ENCODE measurements at places on chromosomes 11 and 22.

DNA sequence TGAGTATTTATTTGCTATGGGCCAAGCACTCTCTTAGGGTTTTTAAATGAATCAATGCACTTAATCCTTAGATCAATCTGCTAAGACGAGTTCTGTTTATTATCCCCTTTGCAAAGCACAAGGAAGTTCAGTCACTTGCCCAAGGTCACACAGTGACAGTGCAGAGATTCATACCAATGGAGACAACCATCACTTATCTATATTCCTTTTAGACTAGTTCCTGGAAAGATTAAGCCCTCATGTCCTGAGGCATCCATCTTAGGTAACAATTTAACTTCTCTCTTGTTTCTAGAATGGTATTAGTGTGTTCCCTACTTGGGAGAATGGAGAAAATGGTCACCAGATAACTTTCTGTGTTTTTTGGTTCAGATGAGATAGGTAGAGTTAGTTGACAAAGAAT, 28.3 kb downstream of the NF2 start:
- DNase-seq, result no peak

DNA sequence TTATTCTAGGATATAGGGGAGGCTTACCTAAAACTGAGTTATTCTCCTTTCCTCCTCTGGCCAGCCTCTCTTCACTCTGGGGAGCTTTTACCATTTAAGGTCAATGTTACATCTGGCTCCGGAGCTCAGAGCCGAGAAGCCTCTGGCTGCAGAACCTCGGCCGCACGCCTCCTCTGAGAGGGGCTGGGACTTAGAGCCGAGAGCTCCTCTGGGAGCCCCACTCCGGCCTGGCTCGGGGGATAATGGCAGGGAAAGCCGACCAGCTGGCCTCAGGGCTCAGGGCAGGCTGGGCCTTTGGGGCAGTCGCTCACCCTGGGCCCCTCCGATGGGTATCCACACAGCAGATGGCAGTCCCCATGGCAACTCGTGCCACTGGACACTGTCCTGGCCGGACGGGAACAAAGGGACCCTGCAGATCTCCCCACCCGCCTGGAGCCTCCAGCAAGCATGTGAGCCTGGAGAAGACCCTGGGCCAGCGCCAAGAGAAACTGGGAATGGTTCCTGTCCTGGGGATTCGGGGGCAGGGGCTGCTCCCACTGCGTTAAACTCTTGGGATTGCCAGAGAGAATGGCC, at the start of gene IRAG1:
Gene IRAG1 (minus strand): TSS at position 247 of the 573 bp plus-strand sequence. CDS start 153 bp downstream, at position 94.
- no peak for DNase-seq

DNA sequence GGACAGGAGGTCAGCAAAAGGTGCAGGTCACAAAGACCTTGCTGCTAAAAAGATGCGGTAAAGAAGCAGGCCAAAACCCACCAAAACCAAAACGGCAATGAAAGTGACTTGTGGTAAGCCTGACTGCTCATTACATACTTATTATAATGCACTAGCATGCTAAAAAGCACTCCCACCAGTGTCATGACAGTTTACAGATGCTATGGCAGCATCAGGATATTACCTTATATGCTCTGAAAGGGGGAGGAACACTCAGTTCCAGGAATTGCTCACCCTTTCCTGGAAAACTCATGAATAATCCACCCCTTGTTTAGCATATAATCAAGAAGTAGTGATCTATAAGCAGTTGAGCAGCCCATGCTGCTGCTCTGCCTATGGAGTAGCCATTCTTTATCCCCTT, 45.2 kb upstream of the SLC5A12 start:
- DNase-seq, result no peak

DNA sequence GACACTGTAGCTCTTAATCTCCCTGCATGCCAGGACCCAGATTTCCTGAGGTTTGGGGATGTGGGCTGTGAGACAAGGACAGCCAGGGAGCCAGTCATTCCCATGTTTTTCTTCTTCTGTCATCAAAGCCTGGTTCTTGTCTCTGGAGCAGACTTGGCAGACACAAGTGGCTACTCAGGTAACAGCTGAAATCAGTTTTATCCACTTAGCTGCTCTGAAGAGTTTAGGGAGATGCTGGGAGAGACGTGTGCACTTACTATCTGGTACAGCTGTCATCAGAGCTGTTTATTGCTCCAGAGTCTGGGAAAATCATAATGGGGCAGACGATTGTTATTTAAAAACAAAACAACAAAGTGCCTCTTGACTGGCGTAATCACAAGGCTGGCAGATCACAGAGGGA, 56.6 kb downstream of the CSNK2A3 start:
- DNase-seq, result no peak

GRCh38 chr11:95228081-95228749, 2.8 kb downstream of the SESN3 start:
- peak; percentile 38 for DNase-seq

GRCh38 chr11:66326261-66327111, 9.6 kb upstream of the CD248 start:
- no peak for DNase-seq

GRCh38 chr11:27719546-27719925, 19.3 kb upstream of the BDNF start:
- DNase-seq, result no peak

- no peak for DNase-seq
Measured at GRCh38 chr22:27868732-27869282, 50.2 kb downstream of the PITPNB start.

DNA sequence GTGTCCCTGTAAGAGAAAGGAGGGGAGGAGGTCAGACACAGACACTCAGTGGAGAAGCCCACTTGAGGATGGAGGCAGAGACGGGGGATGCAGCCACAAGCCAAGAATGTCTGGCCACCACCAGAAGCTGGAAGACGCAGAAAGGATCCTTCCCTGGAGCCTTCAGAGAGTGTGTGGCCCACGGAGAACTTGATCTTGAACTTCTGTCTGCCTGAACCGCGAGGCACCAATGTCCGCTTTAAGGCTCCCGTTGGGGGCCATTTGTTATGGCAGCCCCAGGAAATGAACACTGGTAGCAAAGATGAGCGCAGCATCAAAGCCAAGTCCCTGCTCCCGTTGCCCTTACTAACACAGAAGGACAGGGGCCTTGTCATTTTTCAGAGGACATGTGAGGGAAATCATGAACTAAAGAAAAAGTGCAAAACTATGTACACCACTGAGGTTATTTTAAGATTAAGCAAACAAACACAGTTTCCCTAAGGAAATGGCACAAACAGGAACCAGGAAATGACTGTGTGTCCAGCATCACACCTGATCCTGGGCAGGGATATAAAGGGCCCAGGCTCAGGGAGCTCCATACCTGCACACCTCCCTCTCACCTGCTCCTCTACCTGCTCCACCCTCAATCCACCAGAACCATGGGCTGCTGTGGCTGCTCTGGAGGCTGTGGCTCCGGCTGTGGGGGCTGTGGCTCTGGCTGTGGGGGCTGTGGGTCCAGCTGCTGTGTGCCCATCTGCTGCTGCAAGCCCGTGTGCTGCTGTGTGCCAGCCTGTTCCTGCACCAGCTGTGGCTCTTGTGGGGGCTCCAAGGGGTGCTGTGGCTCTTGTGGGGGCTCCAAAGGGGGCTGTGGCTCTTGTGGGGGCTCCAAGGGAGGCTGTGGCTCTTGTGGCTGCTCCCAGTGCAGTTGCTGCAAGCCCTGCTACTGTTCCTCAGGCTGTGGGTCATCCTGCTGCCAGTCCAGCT, at the start of gene KRTAP5-6:
Gene KRTAP5-6 (plus strand): TSS at position 588 of the 963 bp plus-strand sequence. CDS start 51 bp downstream, at position 639.
- no peak for DNase-seq

GRCh38 chr11:122785031-122785541, 53.2 kb upstream of the CRTAM start:
- no peak for DNase-seq

- DNase-seq, result peak; percentile 52
Measured at GRCh38 chr22:16783930-16784354, 41.3 kb downstream of the XKR3 start.

DNA sequence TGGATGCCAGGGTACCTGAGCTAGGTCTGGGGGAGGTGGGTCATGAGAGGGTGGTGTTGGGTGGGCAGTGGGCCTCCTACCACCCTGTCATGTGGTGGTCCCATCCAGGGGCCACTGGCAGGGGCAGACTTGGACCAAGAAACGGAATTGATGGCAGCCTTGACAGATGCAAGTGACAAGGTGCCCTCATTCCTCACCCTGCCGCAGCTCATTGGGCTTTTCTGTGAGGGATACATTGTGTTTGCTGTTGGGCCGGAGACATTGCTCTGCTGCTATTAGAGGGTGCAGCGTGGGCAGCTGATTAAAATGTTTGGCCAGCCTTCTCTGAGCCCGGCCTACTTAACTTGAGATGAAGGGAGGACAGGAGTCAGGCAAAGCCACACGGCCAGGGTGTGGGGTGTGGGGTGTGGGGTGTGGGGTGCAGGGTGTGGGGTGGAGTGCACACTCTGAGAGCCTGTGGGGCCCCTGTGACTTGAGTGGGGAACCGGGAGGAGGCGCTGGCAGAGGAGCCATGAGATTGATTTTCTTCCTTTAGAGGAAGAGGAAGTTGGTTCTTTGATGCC, 351.5 kb downstream of the TBC1D22A start:
- DNase-seq, result no peak

DNA sequence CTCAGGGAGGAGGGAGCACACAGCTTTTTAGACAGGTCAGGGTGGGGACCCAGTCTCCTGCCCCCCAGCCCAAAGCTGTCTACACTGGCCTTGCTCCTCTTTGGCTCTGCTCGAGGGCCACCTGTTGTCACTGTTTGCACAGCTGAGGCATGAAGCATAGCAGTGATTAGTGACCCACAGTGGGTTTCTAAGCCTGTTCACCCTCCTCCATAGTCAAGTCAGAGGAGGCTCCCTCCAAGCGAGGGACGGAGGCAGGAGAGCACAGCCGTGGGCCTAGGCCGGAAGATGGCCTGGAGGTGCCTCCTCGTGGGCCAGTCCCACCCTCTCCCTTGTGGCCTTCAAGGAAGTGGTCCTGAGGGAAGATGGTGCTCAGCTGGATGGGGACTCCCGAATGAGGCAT, 241.1 kb downstream of the GRIK4 start:
- no peak for DNase-seq

DNA sequence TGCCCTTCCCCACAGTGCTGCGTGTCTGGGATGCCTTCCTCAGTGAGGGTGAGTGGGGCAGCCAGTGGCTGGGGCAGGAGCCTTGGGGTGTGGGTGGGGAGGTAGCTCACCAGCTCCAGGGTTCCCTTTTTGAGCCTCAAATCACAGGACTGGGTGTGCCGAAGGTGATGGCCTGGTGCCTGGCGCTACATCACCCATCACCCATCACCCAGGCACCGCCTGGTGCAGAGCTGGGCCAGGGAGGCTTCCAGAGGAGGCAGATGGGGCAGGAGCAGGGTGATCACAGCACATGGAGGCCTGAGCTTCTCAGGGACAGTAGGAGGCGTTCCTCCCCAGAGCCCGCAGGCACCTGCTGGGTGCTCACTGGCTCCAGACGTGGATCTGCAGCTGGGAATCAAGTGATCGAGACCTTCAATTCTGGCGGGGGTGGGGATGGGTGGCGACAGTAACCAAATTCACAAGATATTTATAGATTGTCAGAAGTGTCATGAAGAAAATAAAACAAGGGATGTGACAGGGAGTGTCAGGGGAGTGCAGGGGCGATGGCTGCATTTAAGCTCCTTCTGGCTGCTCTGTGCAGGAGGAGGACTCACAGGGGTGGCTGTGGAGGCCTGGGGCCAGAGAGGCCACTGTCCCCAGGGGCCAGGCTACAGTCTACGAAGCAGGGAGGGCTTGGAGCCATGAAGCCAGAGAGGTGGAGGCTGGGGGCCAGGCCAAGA, 3.2 kb downstream of the TBC1D10C start:
- DNase-seq, result no peak

- DNase-seq, result peak; percentile 40
Measured at GRCh38 chr22:39361496-39361895, 11.7 kb downstream of the SYNGR1 start.

DNA sequence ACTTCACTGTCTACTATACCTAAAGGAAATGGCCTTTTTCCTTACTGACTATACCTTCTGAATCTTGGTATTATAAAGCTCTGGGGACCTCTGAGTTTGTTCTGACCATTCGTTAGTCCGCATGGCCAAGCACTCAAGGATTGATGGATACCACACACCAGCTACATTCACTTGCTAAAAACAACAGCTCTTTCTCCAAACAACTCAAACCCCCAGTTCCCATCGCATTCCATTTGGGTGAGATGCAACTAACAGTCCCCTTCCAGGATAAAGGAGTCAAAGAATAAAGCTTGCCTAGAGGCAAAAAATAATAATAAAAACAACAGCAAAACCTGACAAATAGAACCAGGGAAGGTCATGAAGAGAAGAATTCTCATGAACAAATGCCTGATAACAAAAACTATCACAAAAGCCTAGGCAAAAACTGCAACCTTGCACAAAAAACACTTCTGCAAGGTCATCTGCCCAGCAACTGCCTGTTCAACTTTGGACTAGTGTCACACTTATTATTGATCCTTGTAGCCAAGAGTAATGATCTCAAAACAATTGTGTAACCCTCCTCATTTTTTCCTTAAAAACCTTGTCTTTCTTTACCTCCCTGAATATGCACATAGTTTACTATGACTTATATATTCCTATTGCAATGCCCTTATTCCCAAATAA, 139.0 kb upstream of the GUCY1A2 start:
- no peak for DNase-seq

GRCh38 chr11:106167085-106167484, 89.6 kb downstream of the AASDHPPT start:
- no peak for DNase-seq

- DNase-seq, result no peak
Measured at GRCh38 chr11:1222491-1223345, at the start of gene MUC5B. TSS of gene MUC5B (plus strand) at chr11:1223066. CDS start at chr11:1223124, 58 bp downstream.

GRCh38 chr22:30694640-30695350, at the start of gene OSBP2:
TSS of gene OSBP2 (plus strand) at chr22:30694874. CDS start at chr22:30694910, 36 bp downstream.
- DNase-seq, result peak; percentile 48

DNA sequence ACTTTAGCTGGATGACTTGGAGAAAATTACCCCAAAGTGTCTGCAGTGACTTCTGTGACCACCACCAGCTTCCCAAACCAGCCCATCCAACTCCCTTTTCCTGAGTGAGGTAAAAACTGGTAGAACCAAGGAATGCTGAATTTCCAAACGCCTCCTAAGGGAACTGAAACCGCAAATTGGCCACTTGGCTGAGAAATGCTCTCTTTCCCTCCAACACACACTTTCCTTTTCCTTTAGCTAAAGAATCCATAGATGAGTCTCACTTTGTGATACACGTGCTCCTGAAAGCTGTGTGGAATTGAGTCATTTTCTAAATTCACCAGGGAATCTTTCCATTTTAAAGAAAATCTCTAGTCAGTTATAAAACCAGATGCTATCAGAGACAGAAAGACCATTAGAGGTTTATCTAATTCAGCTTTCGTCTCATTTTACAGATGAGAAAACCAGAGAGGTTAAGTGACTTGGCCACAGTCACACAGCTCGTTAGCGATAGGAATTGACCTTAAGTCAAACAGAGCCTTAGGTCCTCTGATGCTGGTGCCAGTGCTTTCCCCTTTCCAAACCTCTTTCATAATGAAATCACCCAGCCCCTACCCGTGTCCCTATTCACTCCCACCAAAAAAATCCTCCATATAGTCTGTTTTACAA, 137.2 kb downstream of the COMMD9 start:
- DNase-seq, result no peak

- no peak for DNase-seq
Measured at GRCh38 chr11:121741351-121741760, 288.6 kb upstream of the SORL1-AS1 start.

DNA sequence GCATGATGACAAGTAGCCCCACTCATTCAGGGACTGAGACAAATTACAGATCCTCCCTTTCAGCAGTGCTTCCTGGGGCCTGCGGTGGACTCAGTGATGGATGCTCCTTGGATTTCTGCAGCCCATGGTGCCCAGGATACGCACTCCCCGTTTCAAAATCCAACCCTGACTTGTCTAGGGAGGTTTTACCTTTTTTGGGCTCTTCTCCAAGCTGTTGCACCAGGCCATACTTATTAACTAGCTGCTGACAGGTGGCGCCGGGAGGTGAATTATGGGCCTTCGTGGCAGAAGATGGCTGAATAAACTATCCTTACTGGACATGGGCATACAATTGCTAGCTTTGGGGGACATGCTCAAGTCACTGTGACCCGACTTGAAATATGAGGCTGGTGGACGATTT, 324.3 kb upstream of the SYN3 start:
- DNase-seq, result no peak

All from hematopoietic multipotent progenitor cell treated with erythropoietin and hydrocortisone succinate and interleukin-3 and kit ligand, for 4 days (in vitro differentiated cells).